Bronchial epithelial cell (primary cell): ENCODE measurements at places on chromosomes 6 and 20. TPM values are rescaled to one million over a fixed set of nuclear protein-coding genes. Genes with fewer than 3 reads are reported as not detected.

GRCh38 chr6:148561629-148562028, 185.2 kb upstream of the UST start:
- no peak for DNase-seq

Gene MOG
- not detected in 2 replicates for total RNA-seq

DNA sequence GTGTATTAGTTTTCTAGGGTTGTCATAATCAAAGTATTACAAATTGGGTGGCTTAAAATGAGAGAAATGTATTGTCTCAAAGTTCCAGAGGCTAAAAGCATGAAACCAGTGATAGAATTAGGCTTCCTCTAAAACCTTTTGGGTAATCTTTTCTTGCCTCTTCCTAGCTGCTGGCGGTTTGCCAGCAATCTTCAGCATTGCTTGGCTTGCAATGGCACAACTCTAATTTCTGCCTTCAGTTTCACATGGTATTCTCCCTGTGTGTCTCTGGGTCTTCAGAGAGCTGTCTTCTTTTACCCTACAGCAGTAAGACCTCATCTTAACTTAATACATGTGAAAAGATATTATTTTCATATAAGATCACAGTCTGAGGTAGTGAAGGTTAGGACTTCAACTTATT, 479.1 kb upstream of the GJE1 start:
- no peak for DNase-seq

GRCh38 chr6:111958534-111958933, 85.3 kb upstream of the FYN start:
- no peak for DNase-seq

DNA sequence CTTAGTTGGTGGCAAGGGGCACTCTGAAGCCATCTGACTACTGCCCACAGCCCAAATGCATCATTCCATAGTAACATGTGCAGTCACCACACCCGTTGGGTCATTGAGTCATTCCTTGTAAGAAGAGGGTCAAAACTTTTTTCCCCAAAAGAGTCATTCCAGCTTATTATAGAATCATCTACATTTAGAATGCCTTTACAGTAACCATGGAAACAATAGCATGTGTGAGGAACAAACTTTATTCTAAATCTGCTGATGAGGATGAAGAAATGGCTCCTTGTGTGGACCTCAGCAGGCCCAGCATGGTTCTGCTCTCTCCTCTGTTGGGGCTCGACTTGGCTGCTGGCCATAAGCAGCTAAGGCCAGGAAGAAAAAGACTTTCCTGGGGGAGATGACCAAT, 111.2 kb upstream of the PTPRT start:
- no peak for DNase-seq

GRCh38 chr6:109788687-109789086, 97.6 kb downstream of the FIG4 start:
- DNase-seq, result no peak

Gene EDN3
- total RNA-seq, result not detected in 2 replicates

Gene ASCC3
- 52.7 and 64.1 TPM in 2 replicates for total RNA-seq

Gene GPSM3
- total RNA-seq, result 0.64 and 0.79 TPM in 2 replicates

- DNase-seq, result no peak
Observed at GRCh38 chr6:101824551-101825345, 431.2 kb downstream of the GRIK2 start.

Gene TOX2
- total RNA-seq, result not detected in 2 replicates

Gene EPHA7
- total RNA-seq, result under 0.01 TPM in 1 of 2 replicates, not detected in the other

GRCh38 chr20:63325021-63325471, 32.1 kb downstream of the COL20A1 start:
- no peak for DNase-seq

DNA sequence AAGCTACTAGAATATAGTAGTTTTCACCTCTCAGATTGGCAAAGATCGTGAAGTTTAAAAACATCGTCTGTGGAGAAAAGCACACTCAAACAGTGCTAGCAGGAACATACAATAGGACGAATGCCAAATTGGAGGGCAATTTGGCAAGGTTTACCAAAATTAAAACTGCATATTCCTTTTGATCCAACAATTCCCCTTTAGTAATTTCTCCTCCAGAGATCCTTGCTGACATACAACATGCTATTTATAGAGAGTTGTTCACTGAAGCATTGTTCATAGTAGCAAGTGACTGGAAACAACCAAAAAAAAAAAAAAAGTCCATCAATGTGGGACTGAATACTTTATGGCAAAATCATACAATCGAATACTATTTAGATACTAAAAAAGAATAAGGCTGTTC, 202.2 kb downstream of the ATXN1 start:
- no peak for DNase-seq

DNA sequence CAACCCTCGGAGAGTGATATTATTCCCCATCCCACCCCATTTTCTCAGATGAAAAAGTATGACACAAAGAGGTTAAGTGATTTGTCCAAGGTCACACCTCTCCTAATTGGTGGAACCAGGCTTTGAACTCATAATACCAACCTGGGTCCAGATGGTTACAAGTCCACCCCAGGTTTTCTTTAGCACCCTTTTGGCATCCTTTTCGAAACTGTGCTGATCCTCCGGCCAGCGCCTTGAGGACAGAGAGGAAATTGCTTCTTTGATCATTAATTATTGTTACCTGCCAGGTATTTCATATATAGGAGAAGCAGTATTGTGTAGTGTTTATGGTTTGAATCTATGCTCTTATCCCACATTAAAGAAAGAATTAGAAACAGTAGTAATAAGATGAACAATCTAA, 29.3 kb upstream of the PDYN start:
- DNase-seq, result no peak

DNA sequence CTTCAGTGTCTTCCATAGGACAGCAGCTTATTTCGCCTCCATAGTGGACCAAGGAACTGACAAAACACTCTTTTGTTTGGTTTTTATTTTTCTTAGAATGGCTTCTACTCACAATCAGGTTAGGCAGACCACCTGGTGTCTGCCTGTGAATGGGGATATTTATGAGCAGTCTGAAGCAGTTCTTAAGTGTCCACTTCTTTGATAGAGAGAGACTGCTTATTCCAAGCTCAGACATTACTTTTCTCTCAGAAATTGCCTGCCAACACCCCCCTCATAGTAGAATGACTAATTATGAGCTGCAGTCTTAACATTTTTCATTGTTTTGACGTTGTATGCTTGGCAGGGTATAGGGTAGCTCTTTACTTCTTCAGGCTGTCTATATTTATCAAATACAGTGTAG, 174.7 kb downstream of the ZFAND3 start:
- peak; percentile 23 for DNase-seq

DNA sequence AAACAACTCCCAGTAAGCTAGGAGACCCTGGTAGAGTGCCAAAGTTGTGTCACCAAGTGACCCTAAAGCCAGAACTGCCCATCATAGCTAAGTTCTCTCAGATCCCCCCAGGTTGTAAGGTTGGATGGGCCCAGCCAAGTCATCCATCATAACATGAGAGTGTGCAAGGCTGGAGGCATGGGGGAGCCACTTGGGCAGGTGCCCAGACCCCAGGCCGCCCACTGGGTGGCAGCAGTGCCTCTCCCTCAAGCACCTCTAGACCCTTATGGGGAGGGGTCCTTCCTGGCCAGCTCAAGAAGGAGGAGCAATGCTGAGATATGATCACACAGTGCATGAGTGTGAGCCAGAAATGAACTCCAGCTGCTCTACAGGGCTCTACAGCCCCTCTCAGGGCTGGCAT, 154.5 kb downstream of the MYLK4 start:
- no peak for DNase-seq

DNA sequence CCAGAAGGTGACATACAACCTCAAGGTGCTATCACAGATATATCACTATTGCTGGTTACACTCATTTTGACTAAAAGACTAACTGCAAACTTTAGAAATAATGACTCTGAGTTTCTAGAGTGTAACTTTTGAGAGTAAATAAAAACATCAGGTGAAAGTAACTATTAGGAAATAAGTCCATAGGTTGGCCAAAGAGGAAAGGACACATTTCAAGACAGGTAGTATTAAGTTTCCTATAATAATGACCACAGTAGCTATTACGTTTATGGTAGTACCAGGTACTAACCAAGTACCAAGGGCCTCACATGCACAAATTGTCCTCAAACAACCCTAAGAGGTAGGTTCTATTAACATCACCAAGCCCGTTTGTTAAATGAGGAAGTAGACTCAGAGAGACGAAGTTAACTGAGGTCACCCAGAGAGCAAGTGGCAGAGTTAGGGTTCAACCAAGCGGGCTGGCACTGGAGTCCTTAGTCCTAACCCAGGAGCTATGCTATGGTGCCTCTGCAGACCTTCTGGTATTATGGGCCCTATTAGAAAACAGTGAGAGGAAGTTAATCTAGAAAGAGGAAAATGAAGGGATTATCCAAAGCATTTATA, 36.8 kb downstream of the HEBP2 start:
- no peak for DNase-seq

GRCh38 chr6:165973473-165973872, 194.2 kb downstream of the TBXT start:
- no peak for DNase-seq

DNA sequence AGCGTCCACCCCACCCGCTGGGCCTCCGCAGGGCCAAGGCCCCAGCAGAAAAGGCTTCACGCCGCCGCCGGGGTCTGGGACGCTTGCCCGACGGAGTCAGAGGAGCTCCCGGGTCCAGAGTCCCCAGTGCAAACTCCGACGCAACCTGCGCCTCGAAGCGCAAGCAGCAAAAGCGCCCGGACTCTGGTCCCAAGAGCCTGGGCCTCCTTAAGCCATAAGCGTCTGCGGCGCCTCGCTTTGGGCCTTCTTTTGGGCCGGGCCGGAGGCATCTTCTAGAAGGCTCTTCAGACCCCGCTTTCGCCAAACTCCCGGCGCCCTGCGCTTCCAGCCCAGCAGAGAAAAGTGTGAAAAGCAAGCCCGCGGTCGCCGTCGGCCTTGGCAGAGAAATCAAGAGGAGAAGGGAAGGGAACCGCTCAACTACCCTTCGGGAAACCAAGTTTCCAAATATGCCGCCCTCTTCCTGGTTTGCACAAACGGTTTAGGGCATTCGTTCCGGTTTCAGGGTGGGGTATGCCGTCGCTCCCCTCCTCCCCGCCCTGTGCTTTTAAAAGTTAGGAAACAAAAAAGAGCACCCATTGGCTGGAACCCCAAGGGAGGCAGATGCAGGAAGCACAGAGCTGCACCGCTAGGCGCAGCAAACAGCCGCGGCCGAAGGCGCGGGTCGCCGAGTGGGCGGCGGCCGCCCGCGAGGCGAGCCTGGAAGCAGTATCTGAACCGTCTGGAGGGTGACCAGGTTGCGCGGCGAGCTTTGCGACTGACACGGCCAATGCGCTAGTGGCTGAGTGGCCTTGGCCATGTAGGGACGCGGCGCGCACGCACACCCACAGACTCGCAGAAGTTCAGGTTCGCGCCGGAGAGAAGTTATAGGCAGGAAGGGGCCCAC, 1.2 kb downstream of the TBX18 start:
- DNase-seq, result peak; percentile 42

Gene SPTLC3
- 2.4 and 4.6 TPM in 2 replicates for total RNA-seq

GRCh38 chr6:56756791-56757587, 114.3 kb upstream of the DST start:
- DNase-seq, result no peak

Gene CST4
- not detected in 2 replicates for total RNA-seq

- DNase-seq, result no peak
Observed at GRCh38 chr6:14726816-14727493, 518.9 kb upstream of the JARID2 start.

DNA sequence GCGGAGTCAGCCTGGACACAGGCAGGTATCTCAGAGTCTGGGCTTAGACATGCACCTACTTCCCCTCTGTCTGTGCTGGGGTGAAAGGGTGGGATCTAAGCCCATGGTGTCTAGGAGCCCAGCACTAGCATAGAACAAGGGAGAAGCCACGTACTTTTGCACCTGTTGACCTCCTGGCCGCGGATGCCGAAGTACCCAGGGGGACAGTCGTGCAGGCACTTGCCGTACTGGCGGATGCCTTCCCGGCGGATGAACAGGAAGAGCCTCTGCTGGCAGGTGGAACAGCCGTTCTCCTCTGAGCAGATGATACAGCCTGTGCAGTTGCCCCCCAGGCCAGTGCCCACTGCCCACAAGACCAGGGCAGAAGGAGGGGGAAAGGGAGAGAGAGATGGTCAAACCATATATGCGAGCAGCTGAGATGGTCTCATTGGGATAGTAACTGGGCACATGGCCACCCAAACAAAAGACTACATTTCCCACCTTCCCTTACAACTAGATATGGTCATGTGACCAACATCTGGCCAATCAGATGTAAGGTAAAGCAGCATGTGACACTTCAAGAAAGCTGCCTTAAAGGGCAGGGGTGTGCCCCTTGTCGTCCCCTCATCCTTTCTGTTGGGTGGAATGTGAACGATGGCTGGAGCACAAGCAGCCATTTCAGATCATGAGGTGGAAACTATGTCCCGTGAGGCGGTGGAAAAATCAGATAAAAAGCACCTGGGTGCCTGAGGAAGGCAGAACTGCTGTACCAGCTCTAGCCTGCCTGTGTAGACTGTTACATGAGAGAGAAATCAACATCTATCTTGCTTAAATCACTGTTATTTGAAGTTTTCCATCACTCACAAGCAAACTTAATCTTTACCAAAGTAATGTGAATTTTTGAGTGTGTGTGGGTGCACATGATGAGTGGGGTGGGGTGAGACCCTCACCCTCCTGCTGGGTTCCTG, 34.0 kb downstream of the RSPO4 start:
- DNase-seq, result peak; percentile 40

- DNase-seq, result no peak
Observed at GRCh38 chr6:81895511-81896185, 143.2 kb upstream of the TENT5A start.

- no peak for DNase-seq
Observed at GRCh38 chr6:150622476-150622875, 22.8 kb downstream of the PLEKHG1 start.

DNA sequence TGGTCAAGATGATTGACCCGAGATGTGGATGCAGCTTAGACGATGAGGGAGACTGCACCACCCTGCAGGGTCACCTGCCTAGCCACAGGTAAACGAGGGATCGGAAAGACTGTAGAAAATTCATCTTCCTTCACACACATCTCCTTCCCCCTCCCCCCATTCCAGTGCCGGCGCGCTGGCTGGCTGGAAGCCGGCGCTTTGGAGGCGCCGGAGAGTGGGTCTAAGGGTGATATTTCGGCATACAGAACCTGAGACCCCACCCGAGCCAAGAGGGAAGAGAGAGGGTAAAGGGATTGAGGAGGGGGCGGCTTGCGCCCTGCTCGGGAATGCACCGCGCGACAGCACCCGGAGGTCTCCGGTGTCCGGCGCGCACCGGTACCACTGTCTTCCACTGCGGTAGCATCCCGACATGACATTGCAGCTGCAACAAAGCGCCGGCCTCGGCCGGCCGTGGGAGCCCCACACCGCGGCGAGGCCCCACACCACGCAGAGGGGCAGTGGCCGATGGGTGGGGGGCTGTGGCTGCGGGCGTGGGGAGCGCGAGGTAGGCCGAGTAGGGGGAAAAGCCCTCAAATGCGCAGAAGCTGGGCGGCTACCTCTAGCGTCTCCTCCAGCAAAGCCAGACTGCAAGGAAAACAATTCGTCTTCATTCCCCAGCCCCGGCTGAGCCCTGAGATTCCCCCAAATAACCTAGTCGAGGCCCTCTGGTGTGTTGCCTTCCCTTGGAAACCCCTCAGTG, 984 bp downstream of the TNFRSF21 start:
- DNase-seq, result no peak

Gene DLK2
- total RNA-seq, result 4.1 and 8.2 TPM in 2 replicates

DNA sequence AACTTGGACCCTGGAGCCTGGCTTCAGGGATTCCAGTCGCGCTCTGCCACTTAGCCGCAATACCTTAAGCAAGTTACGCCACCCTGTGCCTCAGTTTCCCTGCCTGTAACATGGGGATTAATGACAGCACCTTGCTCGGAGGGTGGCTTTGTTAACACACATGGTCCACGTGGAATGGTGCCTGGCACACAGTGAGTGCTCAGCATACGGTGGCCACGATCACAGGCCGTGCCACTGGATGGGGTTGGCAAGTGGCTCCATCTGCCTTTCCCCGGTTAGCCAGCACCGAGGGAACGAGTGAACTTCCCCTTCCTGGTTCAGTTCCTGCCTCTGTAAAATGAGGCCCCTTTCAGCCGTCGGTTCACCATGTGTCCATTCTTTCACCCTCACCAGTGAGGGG, 17.2 kb downstream of the C6orf132 start:
- no peak for DNase-seq
